Frontal cortex (tissue), 4 donors: ENCODE measurements at places on chromosomes 12 and 14. TPM values are rescaled to one million over a fixed set of nuclear protein-coding genes. Genes with fewer than 3 reads are reported as not detected.

Gene GPR135
- 5.3 TPM for total RNA-seq

Gene DPPA3
- total RNA-seq: not detected

Gene CCDC38
- total RNA-seq: not detected

Gene PCED1B
- total RNA-seq: 0.41 TPM

Gene SMCO3
- total RNA-seq: 0.41 TPM

Gene GLIPR1L1
- under 0.01 TPM for total RNA-seq

Gene CD163
- 1.6 TPM for total RNA-seq

Gene CLEC2A
- total RNA-seq: not detected

Gene LGR5
- total RNA-seq: under 0.01 TPM

Gene TCL1B
- not detected for total RNA-seq

Gene KRT80
- total RNA-seq: not detected

Gene USP44
- 3.7 TPM for total RNA-seq

Gene IL23A
- total RNA-seq: not detected

Gene VRTN
- total RNA-seq: not detected

Gene SAV1
- 19.6 TPM for total RNA-seq

Gene SLC2A14
- under 0.01 TPM for total RNA-seq

Gene RHOJ
- total RNA-seq: 4.5 TPM

Gene ZFHX2
- total RNA-seq: 1.2 TPM

Gene GSC
- not detected for total RNA-seq

Gene TAS2R8
- total RNA-seq: under 0.01 TPM

Gene PRORP
- total RNA-seq: 19.2 TPM

Gene SLC25A47
- not detected for total RNA-seq

Gene MEG3
- total RNA-seq: 95.4 TPM

Gene SPTB
- total RNA-seq: 16.7 TPM

Gene RPAP3
- total RNA-seq: 23.6 TPM

Gene IAPP
- under 0.01 TPM for total RNA-seq

Gene PROX2
- total RNA-seq: not detected

Gene CCDC177
- 4.5 TPM for total RNA-seq

Gene HNF1A
- total RNA-seq: not detected

Gene CELA1
- total RNA-seq: not detected

Gene JAG2
- total RNA-seq: 21.2 TPM

Gene MAGOHB
- total RNA-seq: 18.3 TPM

Gene KICS2
- total RNA-seq: 6.5 TPM

Gene ADAMTS20
- total RNA-seq: 0.41 TPM

Gene LRIG3
- total RNA-seq: 10.6 TPM

Gene CPSF2
- total RNA-seq: 18.3 TPM

Gene CDKN3
- total RNA-seq: 5.3 TPM

Gene DHRS1
- total RNA-seq: 8.2 TPM

Gene RIPK3
- total RNA-seq: under 0.01 TPM

Gene HOXC10
- total RNA-seq: not detected

Gene SERPINA9
- total RNA-seq: not detected
